Activated T-cell treated with anti-CD3 and anti-CD28 coated beads for 48 hours (primary cell): ENCODE measurements at places on chromosomes 13 and 19.

DNA sequence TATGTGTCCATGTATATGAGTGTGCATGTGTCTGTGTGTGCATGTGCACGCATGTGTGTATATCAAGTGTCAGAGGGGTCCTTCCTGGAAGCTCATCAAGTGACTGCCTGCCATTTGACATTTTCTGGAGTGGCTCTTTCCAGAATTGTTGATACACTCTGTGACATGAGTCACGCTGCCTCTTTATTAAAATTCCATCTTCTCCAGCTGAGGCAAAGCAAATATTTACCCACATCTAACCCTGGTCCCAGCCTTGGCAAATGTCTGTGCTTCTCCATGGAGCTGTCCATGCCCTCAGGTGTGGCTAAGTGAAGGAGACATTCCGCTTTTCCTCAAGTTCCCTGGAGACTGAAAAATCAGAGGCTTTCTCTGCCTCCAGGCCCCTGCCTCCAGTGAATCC lies 88.2 kb upstream of the MBNL2 start:
- DNase-seq = no peak

- DNase-seq = no peak
Measured at GRCh38 chr13:106453101-106453500, 82.4 kb downstream of the EFNB2 start.

- DNase-seq = peak; percentile 25
Measured at GRCh38 chr19:44587963-44588770, 25.2 kb upstream of the IGSF23 start.

GRCh38 chr13:42592915-42593900 lies 19.3 kb downstream of the TNFSF11 start:
- no peak for DNase-seq

GRCh38 chr13:101773062-101773461 lies 320.6 kb downstream of the ITGBL1 start:
- DNase-seq = no peak

GRCh38 chr19:3537438-3538240 lies 1.3 kb upstream of the TEKTIP1 start:
- DNase-seq = no peak

DNA sequence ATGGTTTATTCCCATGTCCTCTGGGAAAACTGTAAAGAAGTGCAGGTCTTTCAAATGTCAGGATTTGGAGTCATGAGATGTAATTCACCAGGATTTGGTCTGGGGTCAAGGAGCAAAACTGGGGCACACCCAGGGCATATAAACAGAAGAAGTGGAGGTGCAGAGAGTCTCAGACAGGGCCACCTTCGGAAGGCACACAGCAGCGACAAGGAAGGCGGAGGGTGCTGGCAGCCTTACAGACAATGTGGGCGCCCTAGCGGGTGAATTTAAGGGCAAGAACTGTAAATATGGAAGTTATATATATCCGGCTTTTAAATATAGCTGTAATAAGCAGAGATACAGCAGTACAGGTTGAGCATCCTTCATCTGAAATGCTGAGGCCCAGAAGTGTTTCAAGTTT lies 31.2 kb downstream of the DHRS12 start:
- no peak for DNase-seq

- peak; percentile 79 for DNase-seq
Measured at GRCh38 chr13:41060082-41060723, 1.1 kb upstream of the WBP4 start.

DNA sequence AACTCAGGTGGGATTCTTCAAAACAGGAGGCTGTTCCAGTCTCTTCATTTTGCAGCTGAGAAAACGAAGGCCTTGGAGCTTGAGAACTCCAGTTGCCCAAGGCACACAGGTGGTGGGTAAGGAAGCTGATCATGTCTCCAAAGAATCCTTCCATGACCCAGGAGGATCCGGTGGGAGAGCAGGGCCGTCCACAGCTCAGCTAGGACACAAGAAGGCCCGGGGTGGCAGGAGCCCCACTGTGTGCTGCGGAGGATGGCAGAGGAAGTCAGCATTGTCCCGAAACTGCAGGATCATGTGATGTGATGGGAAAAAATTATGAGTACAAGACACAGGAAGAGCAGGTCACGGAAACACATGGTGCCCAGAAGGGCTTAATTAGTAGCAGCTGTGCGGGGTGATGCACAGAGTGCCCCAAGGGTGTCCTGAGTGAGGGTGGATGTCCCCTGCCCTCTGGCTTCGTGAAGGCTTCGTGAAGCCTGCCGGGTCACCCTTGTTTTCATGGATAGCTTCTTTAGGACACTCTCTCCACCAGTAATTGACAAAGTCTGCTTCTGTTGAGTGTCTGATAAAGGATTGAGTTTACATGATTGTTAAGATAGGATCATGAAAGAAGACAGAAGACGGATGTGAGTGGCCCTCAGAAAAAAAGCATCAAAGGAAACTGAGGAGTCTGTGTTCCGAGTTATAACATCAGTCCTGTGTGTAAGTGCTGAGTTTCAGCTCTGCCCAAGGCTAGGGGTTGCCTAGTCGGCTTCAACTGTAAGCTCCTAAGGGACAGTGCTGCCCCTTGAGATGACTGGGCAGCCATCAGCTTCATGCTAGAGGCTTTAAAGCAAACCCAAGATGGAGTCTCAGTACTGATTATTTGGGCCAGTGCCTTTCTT lies 33.8 kb upstream of the SACS start:
- DNase-seq = no peak

DNA sequence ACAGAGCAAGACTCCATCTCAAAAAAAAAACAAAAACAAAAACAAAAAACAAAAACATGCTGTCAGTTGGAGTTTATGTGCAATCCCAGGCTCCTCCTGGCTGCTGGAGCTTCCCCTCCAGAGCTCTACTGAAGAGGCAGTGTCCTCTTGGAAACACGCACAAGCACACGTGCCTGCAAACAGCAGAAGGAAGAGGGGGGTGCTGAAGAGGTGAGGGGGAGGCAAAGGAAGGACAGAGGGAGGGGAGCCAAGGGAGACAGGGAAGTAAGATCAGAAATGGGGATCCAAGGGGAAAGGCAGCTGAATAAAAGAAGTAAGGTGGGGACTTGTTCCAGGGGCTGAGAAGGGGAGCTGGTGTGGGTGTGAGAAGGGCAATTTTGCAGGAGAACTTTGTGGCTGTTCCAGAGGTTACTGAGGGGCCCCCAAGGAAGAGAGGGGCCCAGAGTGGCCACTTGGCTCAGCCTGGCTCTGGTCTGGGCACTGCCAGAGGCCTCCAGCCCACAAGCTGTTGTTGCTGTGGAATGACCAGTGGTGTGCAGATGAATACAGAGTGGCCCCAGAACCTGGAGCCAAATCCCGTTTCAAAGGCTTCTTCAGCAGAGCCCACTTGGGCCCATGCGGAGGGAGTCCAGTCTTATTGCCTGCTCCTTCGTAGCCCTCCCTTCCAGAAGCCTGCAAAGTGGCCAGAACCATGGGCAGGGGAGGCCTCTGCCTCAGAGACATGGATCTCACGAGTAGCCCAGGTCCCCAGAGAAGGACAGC lies 34.4 kb downstream of the LYL1 start:
- no peak for DNase-seq

DNA sequence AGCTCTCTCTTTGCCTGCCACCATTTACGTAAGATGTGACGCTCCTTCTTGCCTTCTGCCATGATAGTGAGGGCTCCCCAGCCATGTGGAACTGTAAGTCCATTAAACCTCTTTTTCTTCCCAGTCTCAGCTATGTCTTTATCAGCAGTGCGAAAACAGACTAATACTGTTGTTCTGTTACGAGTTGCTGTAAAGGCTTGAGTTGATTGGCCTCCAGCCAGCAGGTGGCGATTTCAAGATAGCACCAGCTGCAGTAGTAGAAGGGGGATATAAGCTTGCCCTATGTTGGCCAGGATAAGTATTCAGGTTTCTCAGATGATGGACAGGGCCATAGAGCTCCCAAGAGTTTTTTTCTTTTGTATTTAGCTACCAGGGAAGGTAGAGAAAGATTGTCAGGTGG lies 385.5 kb downstream of the MZT1 start:
- DNase-seq = no peak

- DNase-seq = no peak
Measured at GRCh38 chr13:39956036-39956435, 300.6 kb downstream of the COG6 start.

GRCh38 chr13:94716016-94716415 lies 3.7 kb upstream of the SOX21 start:
- DNase-seq = no peak

GRCh38 chr13:25187596-25187995 lies 15.5 kb upstream of the AMER2 start:
- no peak for DNase-seq

GRCh38 chr13:109645831-109646230 lies 140.6 kb downstream of the IRS2 start:
- DNase-seq = no peak

GRCh38 chr13:46295491-46296114 lies 83.9 kb downstream of the LRRC63 start:
- DNase-seq = no peak

DNA sequence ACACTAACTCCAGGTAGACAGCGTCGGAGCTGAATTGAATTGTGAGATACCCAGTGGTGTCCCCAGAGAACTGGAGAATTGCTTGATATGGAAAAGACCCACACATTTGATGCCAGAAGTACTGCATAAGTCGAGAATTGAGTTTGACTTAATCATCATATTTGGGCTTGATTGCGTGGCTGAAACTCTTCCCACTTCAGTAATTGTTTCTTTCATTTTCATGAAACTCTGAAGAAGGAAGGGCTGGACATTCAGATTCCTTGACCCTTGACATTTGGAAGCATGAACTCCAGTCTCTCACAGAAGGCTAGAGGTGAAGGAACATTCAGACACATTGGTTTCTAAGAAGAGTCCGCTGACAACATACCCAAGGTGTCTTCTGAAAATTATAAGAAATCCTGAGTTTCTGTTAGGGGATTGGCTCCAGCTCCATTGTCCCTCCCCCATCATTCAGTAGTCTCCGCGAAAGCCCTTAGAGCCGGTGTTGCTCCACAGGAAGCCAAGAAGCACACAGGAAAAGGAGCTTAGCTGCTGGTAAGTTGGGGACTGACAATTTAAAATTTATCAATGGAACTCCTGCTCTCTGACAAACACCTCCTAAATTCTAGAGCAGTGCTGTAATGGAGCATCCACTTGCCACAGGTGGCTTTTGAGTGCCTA lies at the start of gene FPR2:
TSS of gene FPR2 (plus strand) at position 484 of the 660 bp plus-strand sequence. CDS start 7,479 bp downstream, outside the sequence.
- no peak for DNase-seq

DNA sequence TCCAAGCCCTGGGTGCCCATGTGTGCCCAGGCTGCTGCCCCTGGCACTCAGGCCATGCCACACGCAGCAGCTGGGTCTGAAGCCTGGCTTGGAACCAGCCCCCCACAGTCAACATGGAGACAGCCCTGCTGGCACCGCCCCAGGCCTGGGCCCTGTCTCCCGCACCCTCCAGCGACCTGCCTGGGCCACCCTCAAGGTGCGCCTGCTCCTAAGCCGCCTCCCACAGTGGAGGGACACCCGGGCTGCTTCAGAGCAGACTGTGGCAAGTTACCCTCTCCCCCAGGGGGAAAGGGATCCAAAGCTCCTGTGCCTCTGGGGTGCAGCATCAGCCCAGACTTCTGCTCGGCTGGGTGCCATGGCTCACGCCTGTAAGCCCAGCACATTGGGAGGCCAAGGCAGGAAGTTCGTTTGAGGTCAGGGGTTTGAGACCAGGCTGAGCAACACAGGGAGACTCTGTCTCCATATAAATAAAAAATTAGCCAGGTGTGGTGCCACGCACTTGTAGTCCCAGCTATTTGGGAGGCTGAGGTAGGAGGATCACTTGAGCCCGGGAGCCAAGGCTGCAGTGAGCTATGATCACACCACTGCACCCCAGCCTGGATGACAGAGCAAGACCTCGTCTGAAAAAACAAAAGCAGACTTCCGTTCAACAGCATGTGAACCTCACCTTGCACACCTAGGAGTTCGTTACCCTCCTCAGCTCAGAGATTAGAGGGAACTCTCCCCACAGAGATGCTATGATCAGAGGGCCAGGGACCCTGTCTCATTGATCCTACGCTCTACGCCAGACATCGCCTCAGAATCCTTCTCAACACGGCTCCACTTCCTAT lies 15.6 kb downstream of the ELL start:
- DNase-seq = no peak

DNA sequence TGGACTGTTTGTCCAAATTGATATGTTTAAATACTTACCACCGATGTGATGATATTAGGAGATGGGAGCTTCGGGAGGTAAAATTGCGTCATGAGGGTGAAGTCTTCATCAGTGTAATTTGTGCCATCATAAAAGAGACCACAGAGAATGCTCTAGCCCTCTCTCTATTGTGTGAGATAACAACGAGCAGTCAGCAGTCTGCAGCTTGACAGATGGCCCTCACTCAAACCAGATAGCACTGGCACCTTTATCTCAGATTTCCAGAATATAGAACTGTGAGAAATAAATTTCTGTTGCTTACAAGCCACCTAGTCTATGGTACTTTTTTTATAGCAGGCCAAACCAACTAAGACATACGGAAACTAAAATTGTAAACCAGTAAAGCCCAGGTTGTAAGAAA lies 1718.9 kb upstream of the MIR17HG start:
- no peak for DNase-seq

DNA sequence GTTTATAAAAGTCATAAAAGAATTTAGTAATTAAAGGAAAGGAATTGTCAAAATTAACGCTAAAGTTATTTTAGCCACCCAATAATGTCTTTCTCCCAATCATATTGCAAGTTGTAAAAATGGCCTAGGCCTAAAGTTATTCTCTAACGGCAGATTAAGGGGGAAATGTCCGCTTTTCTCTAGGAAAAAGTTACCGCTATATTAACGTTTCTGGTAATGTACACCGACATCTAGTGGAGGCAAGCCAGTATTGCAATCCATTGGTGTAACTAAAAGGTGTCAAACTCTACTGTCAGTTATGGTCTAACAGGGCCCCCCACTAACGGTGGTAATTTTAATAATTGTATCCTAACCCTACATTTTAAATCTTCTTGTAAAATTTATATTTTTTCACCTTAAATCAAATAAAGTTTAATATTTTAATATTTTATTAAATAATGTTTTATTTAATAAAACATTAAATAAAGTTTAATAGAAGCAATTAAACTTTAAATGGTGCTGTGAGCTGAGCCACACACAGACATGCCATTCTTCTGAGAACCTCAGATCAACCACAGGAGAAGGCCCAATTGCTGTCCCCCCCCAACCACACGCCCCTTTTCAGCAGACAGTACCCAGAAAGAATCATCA lies 35.9 kb upstream of the ZSCAN5A start:
- peak; percentile 5 for DNase-seq

GRCh38 chr13:111292710-111293485 lies 27.5 kb upstream of the TEX29 start:
- DNase-seq = no peak

DNA sequence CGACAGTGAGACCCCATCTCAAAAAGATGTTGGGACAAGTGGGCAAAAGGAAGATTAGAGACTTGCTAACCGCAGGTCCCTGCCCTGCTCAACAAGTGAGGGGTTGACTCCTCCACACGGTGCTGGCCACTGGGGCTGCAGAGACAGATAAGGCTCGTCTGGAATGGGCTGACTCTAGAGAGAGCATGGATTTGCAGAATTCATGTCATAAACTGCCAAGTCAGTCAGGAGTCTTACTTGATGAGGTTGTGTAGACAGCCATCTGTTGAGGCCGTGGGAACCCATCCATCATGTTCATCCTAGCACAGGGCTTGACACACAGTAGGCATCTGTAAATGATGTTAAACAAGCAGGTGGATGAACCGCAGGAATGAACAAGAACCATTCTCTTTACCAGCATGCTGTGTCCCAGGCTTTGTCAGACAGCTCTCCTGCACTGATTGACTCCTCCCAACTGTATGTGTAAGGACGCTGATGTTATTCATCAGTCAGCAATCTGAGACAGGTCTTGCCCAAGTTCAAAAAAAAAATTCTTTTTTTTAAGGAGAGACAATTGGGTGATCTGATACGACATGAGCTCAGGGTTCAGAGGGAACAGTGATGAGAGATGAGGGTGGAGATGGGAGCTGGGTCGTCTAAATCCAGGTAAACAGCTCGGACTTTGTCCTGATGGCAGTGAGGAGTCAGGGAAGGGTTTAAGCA lies 8.8 kb downstream of the PAF1 start:
- DNase-seq = no peak
